Aorta (tissue), 5 donors: ENCODE measurements at places on chromosomes 3 and 15. TPM values are rescaled to one million over a fixed set of nuclear protein-coding genes. Genes with fewer than 3 reads are reported as not detected.
A peak's percentile ranks its signal among the peaks of the same experiment; 100 is the strongest.

Gene ST3GAL6
- total RNA-seq: 12.2 TPM

Gene EFHB
- total RNA-seq: 0.81 TPM

Gene AP3B2
- total RNA-seq: 0.16 TPM

Gene DUOXA1
- total RNA-seq: 4.9 TPM

Gene DET1
- total RNA-seq: 6.7 TPM

Gene APEH
- total RNA-seq: 53.6 TPM

Gene SAMD7
- total RNA-seq: not detected

Gene TMEM207
- not detected for total RNA-seq

Gene RTP1
- 0.48 TPM for total RNA-seq

Gene MAGEL2
- total RNA-seq: 0.13 TPM

Gene EPHB3
- total RNA-seq: 9.0 TPM

DNA sequence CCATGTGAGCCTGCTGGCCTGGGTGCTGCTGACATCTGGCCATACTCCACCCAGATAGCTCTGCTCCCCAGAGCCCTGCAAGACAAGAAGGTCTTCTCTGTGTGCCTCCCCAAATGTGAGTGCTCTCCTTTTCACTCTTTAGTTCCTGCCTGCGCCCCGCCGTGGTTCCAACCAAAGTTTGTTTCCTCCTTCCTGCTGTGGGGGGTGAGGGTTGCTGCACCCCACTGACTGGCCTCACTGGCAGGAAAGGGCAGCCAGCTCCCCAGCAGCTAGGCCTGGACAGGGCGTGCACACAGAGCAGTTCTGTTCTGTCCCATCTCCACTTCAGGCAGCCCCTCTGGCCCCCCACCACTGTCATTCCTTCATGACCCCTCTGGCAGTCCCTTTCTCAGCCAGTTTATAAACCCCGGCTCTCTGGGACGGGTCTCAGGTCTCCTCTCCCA, 5.4 kb upstream of the CCDC174 start:
- DNase-seq: no peak

- no peak for DNase-seq
Measured at GRCh38 chr3:60046210-60046609, 996.4 kb upstream of the CFAP20DC start.

GRCh38 chr15:85689729-85690128, 105.0 kb downstream of the KLHL25 start:
- no peak for DNase-seq

DNA sequence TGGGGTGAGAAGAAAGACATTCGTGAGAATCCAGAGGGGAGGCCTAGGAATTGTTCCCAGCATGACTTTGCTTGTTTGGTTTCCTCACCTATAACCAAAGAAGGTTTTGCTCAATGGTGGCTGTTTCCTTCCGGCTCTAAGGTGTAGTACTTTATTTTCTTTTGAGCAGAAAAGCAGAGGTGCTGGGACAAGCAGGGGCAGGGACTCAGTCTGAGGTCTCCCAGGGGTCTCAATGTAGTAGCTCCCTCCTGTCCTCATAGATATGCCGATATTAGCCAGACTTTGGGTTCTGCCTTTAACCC, 41.6 kb downstream of the ZBTB38 start:
- no peak for DNase-seq

DNA sequence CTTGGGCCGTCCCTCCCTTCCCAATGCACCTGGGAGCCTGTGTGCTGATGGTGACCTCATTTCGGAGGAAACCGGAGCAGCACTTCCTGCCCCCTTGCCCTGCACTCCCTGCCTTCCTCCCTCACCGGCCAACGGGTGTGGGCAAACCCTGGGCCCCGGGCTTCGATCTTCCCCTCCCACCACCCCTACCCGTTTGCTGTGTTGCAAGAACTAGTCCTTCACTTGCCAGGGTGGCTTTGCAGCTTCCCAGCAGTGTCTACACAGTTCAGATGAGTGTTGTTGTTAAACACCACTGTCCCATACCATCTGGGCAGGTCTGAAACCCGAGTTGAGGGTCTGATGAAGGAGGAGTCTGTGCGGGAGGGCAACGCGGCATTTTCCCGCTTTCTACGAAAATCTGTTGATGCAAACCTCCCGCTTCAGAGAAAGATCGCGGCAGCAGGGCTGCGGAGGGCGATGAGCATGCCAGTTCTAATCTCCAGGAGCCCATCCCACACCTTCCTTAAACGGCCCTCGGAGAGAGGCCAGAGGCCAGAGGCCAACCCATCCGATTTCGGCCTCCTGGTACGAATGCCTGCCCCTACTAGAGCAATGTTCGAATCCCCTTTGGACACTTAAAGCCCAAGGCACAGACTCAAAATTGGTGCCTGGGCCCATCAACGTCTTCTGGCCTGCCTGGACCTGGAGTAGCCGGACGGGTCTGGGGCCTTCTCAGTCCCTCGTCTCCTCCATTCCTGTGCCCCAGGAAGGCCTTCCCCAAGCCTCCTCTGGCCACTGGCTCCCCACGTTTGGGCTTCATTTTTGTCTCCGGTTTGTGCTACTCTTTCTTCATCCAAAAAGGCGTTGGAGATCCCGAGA, 35.7 kb upstream of the POLG start:
- DNase-seq: peak; percentile 55

- no peak for DNase-seq
Measured at GRCh38 chr15:35713733-35714132, 167.8 kb upstream of the DPH6 start.

DNA sequence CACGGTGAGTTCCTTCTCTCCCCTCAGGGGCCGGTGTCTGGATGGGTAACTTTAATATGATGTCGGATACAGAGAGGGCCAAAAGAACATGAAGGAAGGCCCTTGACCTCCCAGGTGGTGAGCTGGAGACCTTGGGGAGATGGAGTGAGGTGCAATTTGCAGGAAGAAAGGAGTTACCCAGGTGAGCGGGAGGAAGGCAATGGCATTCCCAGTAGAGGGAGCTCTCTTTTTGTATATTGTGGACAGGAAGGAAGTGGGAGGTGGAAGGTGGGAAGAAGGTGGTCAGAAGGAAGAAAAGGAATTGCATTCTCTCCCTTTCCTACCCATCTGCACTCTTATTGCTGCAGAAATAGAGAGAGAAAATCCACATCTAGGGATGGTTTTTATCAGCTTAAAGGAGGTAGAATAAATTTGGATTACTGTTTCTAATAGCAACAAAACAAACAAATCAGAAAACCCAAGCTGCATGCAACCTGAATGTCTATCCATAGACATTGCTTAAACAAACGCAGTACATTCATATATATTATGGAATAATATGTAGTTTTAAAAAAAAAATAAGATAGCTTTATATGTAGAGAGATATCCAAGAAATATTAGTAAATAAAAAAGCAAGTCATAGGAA, 169.0 kb upstream of the TSC22D2 start:
- no peak for DNase-seq

- peak; percentile 83 for DNase-seq
Measured at GRCh38 chr3:99929745-99930139, 112.1 kb downstream of the CMSS1 start.

DNA sequence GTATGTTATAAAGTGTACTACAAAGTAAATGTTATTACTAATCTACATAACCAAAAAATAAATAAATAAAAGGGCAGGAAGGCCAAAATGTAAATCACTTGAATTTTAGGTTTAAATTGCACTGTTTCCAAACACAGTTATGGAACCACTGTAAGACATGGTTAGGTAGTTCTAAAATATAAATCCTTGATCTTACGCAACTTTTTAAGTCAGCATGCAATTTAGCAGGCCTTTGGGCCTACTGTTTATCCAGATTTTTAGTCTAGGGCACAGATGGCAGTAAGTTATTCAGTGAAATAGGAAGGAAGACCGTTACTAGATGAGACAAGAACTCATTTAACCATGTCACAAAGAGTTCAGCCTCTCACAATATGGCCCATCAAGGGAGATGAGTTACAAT, 187.4 kb upstream of the SLC2A2 start:
- no peak for DNase-seq

DNA sequence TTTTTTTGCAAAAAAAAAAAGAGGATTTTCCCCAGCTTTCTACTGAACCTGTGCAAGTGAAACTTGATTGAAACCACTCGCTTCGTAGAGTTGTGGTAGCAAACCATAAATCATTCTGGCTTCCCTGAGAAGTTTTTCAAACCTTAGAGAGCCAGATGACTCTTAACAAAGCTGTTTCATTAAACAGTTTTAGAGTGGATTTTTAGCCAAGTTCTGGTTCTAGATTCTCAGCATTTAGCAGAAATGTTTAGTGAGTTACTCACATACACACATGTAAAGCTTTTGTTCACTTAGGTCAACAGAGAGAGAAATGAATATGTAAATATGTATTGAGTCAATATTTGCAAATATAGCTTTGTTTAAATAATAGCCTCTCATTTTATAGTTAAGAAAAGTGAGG, 18.1 kb upstream of the CCR9 start:
- no peak for DNase-seq

GRCh38 chr15:63672775-63673174, 75.6 kb downstream of the FBXL22 start:
- no peak for DNase-seq

DNA sequence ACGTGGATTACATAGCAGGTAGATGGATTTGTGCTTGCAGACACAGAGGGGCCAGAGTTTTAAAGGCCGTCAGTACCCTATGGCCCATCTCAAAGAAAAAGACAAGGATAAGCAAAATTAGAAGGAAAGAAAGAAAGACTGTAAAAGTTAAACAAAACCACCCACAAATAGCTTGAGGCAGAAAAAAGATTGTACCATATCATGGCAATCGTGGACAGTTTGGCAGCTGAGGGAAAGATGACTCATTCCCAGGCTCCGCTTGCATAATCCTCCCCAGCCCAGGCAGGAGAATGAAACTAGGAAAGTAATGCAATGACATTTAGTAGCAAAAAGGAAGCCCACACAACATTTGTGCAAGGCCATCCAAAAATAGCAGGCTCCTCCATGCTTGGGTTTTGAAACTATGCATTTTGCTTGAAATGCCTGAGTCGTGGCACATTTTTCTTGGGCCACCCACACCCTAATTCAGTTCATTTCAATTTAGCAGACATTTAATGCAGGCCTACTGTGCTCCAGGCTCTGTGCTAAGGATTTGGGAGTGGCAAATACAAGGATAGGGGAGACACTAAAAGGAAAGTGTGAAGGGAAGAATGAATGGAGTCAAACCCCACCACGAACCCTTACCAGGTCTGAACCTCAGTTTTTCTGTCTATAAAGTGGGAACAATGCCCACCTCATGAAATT, 40.9 kb upstream of the SMAD3 start:
- DNase-seq: peak; percentile 89

GRCh38 chr3:71485896-71486295, 97.6 kb downstream of the FOXP1 start:
- no peak for DNase-seq

GRCh38 chr15:91884606-91885005, 31.1 kb downstream of the SLCO3A1 start:
- no peak for DNase-seq

- no peak for DNase-seq
Measured at GRCh38 chr3:4846543-4846942, 132.7 kb upstream of the BHLHE40 start.

- DNase-seq: no peak
Measured at GRCh38 chr3:127193341-127193740, 410 bp downstream of the PRR23E start.

- DNase-seq: no peak
Measured at GRCh38 chr3:15983232-15983631, 185.5 kb upstream of the ANKRD28 start.

GRCh38 chr3:58357402-58357801, 24.7 kb downstream of the PXK start:
- no peak for DNase-seq

DNA sequence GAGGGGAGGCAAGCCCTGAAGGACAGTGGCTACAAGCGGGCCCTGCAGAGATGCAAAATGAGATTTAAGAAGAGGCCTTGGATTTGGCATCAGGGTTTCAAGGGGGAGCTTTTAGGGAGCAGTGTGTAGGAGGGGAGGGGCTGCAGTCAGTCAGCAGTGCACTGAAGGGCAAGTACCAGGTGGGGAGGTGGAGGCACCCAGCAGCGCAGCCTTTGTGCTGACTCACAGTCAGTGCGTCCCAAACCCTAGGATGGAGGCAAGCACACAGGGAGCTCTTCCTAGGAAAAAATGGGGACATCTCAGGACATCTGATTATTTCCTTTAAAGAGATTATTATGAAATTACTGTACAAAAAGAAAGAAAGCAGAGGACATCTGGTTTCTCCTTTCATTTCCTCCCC, 80.0 kb downstream of the AAGAB start:
- no peak for DNase-seq

DNA sequence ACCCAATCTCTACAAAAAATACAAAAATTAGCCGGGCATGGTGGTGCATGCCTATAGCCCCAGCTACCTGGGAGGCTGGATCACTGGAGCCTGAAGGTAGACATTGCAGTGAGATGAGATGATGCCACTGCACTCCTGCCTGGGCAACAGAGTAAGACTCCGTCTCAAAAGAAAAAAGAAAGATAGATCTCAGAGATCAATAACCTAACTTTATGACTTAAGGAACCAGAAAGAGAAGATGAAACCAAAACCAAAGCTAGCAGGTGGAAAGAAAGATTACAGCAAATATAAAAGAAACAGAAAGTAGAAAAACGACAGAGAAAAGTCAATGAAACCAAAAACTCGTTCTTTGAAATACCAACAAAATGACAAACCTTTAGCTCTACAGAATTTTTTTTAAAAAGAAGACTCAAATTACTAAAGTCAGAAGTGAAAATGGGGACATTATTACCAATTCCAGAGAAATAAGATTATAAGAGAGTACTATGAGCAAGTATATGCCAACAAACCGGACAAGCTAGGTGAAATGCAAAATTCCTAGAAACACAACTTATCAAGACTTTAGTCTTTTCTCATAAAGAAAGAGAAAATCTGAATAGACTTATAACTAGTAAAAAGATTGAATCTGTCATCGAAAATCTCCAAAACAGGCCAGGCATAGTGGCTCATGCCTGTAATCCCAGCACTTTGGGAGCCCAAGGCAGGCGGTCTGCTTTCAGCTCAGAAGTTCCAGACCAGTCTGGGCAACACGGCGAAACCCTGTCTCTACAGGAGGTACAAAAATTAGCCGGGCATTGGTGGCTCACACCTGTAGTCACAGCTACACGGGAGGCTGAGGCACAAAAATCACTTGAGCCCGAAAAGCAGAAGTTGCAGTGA, 35.0 kb downstream of the ACAP2 start:
- no peak for DNase-seq
